ENCODE measurements at places on chromosomes 6 and 20.

DNA sequence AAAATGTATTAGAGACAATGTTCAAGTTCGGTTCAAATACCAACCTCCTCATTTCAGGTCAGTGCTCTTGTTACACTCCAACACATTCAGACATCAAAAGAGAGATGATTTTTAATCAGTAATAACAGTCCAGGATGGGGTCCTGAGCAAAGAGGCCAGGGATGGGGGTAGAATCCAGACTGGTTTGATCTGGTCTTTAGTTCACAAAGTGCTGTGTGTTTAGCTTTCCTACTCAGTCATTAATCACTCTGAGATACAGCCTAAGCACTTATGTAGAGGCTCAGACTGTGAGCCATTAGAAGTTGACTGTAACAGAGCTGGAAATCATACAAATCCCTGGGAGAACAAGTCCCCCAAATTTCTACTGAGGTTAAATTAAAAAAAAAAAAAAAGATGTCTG lies 241.6 kb downstream of the PTPRK start:
- no peak for DNase-seq

DNA sequence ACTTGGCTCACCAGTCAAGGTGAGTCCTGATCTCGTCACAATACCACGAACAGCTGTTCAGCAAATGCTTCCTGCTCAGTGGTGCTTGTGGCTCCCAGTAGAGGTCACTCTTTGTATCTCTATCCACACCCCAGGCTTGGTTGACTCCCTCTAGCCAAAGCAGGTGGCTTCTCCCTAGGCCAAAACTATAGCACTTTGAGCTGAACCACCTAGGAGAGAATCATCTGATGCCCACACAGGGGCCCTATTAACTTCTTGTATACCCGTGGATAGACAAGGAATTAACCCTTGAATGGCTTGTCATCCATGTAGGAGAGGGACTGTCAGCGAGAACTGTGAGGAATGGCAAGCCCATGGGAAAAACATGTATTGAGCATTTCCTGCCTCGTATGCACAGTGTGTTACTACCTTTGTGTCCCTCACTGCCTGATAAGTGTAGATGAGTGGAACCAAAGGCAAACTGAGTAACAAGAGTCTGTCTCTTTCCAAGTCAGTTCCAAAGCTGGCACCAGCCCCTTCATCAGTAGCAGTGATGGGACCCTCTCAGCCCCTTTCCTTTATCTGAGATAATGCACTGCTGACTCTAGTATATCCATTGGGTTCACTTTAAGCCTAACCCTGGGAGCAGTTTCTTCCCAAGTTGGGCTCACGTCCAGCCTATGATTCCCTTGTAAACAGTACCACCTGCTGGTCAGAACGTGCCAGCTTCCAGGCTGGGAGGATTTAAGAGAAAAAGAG lies 42.5 kb downstream of the EIF2S2 start:
- DNase-seq, result peak; percentile 91

GRCh38 chr6:98047871-98048270 lies 764.9 kb upstream of the MMS22L start:
- DNase-seq, result peak; percentile 23

GRCh38 chr6:140045116-140045515 lies 670.7 kb upstream of the CITED2 start:
- no peak for DNase-seq

GRCh38 chr6:26157251-26158075 lies 70.2 kb downstream of the HFE start:
- peak; percentile 95 for DNase-seq

DNA sequence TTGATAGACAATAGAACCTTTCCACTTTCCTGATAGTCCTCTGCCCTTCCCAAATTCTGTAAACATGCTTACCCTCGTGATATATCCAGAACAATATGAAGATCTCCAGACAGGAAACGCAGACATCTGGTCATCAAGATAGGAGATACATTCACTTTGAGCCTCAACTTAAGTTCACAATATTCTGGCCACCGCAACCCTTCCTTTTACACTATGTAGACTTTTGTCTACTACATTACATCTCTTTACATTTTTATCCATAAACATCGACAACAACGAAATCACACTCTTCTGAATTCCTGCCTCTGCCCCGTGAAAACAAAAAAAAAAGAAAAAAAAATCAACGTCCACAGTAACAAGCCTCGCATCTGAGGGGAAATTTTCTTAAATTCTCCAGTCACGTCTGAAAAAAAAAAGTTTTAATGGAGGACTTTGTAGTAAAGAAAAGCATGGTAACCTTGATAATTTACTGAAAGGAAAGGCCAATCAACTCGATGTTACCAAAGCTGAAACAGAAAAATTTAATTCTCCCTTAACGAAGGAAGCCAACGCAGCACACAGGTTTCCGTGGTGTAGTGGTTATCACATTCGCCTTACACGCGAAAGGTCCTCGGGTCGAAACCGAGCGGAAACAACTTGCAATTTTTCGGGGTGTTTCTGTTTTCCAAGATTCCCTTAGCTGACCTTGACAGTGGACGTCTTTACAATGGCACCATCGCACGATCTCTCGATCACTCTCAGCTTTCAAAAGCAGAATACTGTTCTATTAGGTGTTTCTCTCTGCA lies 21.8 kb downstream of the POM121L2 start:
- no peak for DNase-seq

- DNase-seq, result no peak
Measured at GRCh38 chr6:8245726-8246125, 143.4 kb upstream of the EEF1E1 start.

GRCh38 chr20:35091816-35092523 lies 637 bp downstream of the TRPC4AP start:
- no peak for DNase-seq

DNA sequence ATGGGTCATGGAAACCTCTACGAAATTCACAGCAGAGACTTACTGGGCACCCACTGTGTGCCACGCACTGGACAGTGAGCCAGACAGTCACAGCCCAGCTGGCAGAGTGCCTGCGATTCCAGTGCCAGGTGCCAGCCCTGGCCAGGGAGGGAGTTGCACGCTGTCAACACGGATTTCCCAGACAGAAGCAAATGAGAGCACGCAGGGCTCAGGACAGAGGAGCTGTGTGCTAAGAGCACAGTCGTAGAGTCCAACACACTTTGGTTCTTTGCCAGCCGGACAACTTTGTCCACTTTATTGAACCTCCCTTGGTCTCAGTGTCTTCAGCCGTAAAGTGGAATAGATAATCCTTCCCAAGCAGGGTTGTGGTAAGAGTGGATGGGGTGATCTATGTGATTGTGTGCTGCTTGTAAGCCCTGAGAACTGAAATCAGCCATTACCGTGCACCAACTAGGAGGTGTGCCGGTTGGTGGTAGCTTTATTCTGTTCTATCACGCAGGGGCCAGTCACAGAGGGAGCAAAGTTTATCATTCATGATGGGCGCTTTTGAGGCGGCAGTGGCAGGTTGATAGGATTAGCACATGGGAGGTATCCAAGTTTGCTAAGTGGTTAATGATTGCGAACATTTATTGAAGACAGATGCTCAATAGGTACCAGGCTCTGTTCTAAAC lies 40.6 kb downstream of the SIRPA start:
- peak; percentile 88 for DNase-seq

DNA sequence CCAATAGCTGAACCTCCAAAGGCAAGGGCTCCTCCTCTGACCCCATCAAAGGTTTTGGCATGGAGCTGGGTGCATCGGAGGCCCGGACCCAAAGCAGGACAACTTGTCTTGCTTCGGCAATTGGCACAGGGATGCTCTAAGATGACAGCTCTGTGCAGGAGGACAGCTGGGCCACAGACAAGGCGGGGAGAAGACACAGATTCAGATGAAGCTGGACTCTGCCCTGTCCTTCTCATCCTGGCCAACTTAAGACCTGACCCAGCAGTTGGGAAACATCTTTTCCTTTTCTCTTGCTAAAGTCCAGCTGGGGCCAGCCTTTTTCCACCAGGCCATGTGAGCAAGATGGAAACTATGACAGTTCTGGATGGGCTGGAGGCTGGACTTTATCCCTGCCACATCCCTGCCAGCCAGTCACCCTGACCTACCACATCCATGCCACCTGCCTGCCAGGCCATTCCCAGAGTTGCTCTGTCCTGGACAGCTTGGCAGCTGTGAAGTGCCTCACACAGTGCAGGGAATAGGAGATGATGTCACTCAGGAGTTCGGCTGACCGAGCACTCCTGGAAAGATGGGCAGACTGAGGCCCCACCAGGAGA lies 12.7 kb upstream of the PSMF1 start:
- DNase-seq, result no peak

GRCh38 chr20:62531046-62531838 lies 55.4 kb upstream of the GATA5 start:
- no peak for DNase-seq

GRCh38 chr6:128464790-128465189 lies 55.6 kb downstream of the PTPRK start:
- no peak for DNase-seq

GRCh38 chr6:24272553-24272952 lies 85.3 kb downstream of the DCDC2 start:
- no peak for DNase-seq
